ENCODE measurements at places on chromosomes 16 and 17.

GRCh38 chr16:54050459-54051210 lies 236.0 kb downstream of the IRX3 start:
- no peak for DNase-seq

- DNase-seq: no peak
These were observed 2.6 kb downstream of the METTL26 start for GRCh38 chr16:633336-634050.

GRCh38 chr17:33287096-33287725 lies 5.9 kb downstream of the ASIC2 start:
- no peak for DNase-seq

DNA sequence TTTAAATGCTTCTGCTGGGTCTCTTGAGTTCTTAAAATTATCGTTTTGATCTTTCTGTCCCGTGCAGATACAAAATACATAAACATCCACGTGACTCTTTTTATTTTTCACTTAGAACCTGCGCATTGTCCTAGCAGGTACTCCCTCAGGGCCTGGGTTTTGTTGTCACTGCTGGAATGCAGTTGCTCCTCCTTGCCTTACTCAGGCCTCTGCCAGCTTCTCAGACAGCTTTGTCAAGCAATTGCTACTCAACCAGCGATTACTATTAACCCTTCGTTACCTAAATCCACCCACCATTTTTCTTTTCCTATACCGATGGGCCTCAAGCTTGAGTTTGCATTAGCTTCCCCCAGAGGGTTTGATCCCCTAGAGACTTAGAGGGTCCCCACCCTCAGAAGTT lies 405.9 kb upstream of the RBFOX1 start:
- no peak for DNase-seq

DNA sequence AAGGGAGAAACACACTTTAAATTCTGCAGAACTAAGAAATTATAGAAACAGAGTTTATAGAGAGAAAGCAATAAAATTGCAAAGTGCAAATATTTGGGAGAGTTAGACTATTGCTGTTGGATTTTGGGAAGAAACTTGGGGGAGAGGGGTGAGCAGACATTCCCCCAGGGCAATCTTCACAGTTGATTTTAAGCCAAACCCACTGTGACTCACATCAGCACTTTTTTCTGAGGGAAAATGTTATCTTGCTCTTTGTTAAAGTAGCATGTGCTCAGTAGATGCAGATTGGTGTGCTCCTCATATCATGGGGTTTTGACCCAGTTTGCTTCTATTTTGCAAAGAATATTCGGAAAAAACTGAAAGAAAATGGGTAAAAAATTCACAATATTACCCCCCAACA lies 367.6 kb downstream of the CDH11 start:
- DNase-seq: no peak

Measured in CD4-positive, alpha-beta T cell treated with Interleukin-1 beta for 1 hour (primary cell).